Activated naive CD8-positive, alpha-beta T cell treated with anti-CD3 and anti-CD28 coated beads, Interleukin-2, amount 10 ng/mL, durations not matched to agents 7 days and 5 days (primary cell): ENCODE measurements at places on chromosomes 3 and 15. TPM values are rescaled to one million over a fixed set of nuclear protein-coding genes. Genes with fewer than 3 reads are reported as not detected.

GRCh38 chr3:161274691-161275298 lies 53.7 kb downstream of the NMD3 start:
- H3K4me3 ChIP-seq, result no peak overlapping the region
- H3K27ac ChIP-seq, result no peak overlapping the region
- peaks cover 11% of the 10 kb centered on the region for H3K4me1 ChIP-seq
- DNase-seq, result no peak
- peaks cover 2% of the 10 kb centered on the region for H3K27me3 ChIP-seq

- peak within 1 kb of the TSS; percentile 76 for H3K4me3 ChIP-seq
- DNase-seq, result peak; percentile 69
- H3K27me3 ChIP-seq, result peaks cover 63% of the 10 kb centered on the region
- no peak within 1 kb of the TSS for H3K27ac ChIP-seq
- peaks cover 12% of the 10 kb centered on the region for H3K4me1 ChIP-seq
- no peaks in the 10 kb centered on the region for H3K36me3 ChIP-seq
Measured at GRCh38 chr15:45378149-45378912, at the start of gene GATM. TSS of gene GATM (minus strand) at chr15:45378544. CDS start at chr15:45378453, 91 bp downstream.

The EOMES gene
- 35.5 TPM for total RNA-seq

The DCP1A gene
- total RNA-seq, result 34.3 TPM
